ENCODE measurements at places on chromosomes 2 and 18. TPM values are rescaled to one million over a fixed set of nuclear protein-coding genes. Genes with fewer than 3 reads are reported as not detected.

TSHZ1 gene
- total RNA-seq: 13.9 TPM

CMPK2 gene
- 6.6 TPM for total RNA-seq

TRIM43 gene
- not detected for total RNA-seq

IL18R1 gene
- 26.6 TPM for total RNA-seq

UGT1A9 gene
- total RNA-seq: not detected

SOWAHC gene
- total RNA-seq: 1.0 TPM

KLHL30 gene
- total RNA-seq: not detected

MLPH gene
- total RNA-seq: not detected

COLEC12 gene
- not detected for total RNA-seq

C2orf66 gene
- not detected for total RNA-seq

TCF7L1 gene
- 0.07 TPM for total RNA-seq

Data from activated CD4-positive, alpha-beta memory T cell treated with anti-CD3 and anti-CD28 coated beads for 36 hours (primary cell).